ENCODE measurements at places on chromosomes 7 and 10.

- DNase-seq: no peak
Observed at GRCh38 chr10:78286668-78287067, 253.0 kb downstream of the RPS24 start.

- no peak for DNase-seq
Observed at GRCh38 chr7:54354436-54354835, 187.7 kb upstream of the VSTM2A start.

GRCh38 chr7:139132887-139133286 lies 23.4 kb upstream of the ZC3HAV1 start:
- no peak for DNase-seq

DNA sequence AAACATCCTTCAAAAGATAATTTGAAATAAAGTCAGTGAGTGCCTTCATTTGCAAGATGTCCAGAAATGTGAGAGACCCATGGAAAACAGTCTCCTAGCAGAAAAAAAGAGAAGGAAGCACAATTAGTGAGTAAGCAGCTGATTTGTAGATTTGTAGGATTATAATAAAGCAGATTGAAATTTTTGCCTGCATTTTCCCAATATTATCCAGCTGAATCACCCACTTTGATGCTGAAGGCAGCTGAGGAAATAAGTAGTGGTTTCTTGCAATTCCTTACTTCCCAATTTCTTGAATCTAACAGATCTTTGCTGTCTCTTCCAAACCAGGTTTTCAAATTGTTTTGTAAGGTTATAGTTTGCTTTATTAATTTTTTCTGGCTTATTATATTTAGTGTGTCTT lies 181.4 kb downstream of the GNAT3 start:
- no peak for DNase-seq

DNA sequence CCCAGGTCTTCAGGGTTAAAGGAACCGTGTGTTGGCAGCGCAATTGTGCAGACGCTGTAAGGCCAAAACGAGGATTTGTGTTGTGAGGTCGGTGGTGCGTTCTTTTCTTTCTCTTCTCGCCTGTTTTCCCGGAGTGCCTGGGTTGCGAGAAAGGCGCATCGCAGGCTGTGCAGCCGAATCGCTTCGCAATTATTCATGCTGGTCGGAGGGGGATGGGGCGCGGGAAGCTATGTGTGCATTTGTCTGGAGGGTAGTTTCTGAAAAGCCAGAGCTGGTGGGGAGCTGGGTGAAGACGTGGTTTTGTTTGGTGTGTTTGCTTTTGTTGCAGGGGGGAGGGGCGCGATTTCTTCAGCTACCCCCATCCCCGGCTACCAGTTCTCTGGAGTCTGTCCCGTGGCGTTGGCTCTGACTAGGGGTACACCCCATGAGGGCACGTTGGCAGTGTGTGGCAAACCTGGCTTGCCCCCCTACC lies 2.1 kb downstream of the MXI1 start:
- DNase-seq: no peak

GRCh38 chr10:72337722-72338121 lies 17.0 kb downstream of the DNAJB12 start:
- DNase-seq: no peak

GRCh38 chr7:100483090-100483721 lies 521 bp upstream of the NYAP1 start:
- DNase-seq: no peak

Measured in GOT3 (cell line).